ENCODE measurements at places on chromosomes 13 and 19. TPM values are rescaled to one million over a fixed set of nuclear protein-coding genes. Genes with fewer than 3 reads are reported as not detected.

KLK3 gene
- not detected for total RNA-seq

CFD gene
- total RNA-seq, result 354 TPM

ZNF470 gene
- total RNA-seq, result 7.1 TPM

TBXA2R gene
- 40.5 TPM for total RNA-seq

AMH gene
- total RNA-seq, result 1.8 TPM

GPR4 gene
- 10.6 TPM for total RNA-seq

SMIM7 gene
- total RNA-seq, result 46.9 TPM

NCAN gene
- total RNA-seq, result not detected

IRGC gene
- not detected for total RNA-seq

ZNF808 gene
- 36.4 TPM for total RNA-seq

LILRA1 gene
- 1.4 TPM for total RNA-seq

ENOX1 gene
- total RNA-seq, result 2.2 TPM

ELSPBP1 gene
- total RNA-seq, result not detected

TMEM255B gene
- total RNA-seq, result 36.6 TPM

LPAR6 gene
- total RNA-seq, result 79.1 TPM

URAD gene
- not detected for total RNA-seq

All from aorta (tissue), 5 donors.